ENCODE measurements at places on chromosomes 13 and 19.

DNA sequence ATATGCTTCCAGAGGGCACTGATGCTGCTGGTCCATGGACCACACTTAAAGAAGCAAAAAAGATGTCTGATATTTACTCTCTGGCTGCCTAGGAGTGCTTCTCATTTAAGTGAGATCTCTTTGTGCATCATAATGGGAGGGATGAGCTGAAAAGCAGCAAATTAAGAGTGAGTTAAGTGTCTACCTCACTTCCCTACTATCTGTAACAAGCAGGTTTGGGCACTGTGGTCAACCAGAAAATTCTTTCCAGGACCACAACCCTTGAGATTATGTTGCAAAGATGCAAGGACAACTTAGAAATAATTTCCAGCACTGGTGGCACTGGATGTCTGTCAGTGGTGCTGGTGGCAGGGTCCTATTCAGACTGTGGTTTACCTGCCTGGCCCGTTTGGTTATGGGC is 52.1 kb upstream of the USPL1 start:
- DNase-seq = peak; percentile 33

DNA sequence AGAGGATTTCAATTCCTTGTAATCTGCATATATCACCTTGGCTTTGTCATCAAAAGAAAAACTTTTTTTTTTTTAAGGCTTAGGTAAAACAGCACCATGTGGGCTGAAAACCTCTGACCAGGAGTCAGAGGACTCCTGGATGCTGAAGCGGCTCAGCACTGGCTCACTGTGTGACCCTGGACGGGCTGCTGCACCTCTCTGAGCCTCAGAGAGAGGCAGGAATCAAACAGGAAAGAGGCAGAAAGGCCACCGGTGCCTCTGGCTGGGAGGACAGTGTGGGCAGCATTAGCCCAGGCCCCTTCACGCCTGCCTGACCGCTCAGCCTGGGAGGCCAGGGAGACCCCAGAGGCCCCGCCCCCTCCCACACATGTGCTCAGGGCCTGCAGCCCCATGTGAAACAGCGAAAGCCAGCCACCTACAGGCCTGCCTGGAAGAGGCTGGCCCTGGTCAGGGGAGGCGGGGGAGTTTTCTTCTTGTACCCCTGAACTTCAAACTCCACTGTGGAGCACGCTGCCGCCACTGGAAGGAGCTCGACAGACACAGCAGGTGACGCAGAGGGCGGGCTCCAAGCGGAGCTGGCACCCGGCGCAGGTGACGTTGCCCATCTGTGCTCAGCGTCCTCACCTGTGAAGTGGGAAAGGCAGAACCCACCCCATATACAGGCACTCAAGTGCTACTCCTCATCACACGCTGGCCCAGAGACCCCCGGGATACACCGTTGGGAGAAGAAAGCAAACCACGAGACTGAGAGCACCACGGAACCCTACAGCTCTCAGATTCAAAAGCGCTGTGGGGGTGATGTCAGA is 39.7 kb downstream of the MLLT1 start:
- no peak for DNase-seq

DNA sequence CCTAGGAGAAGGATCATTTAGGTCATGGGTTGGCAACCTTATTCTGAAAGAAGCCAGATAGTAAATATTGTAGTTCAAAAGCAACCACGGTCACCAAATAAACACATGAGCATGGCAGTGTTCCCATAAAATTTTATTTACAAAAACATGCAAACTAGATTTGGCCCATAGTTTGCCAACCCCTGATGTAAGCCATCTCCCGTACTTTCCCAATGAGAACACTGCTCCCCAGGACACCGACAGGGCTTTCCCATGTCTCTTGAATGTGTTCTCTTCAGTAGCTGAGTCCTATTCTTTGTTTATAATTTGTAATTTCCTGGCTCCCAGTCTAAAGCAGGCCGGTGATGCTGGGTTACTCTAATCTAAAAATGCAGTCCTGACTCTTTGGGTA is 239.6 kb downstream of the LHFPL6 start:
- DNase-seq = no peak

DNA sequence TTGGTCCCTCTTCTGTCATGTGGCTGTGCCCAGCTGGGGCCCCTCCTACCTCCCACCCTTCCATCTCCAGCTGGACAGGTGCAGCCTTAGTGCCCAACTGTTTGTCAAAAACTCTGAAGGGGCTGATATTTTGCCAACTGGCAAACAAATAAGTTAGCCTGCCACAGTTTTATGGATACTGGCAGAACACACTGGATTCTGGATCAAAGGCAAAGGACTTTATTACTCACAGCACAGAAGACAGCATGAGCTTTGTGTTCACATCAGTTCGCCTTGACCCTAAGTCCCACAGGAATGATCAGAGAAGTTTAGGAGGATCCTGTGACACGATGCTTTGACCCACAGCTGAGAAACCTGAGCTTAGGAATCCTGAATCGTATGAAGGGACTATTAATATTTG is 16.4 kb downstream of the KLK2 start:
- DNase-seq = no peak

All from astrocyte (in vitro differentiated cells and primary cell).